ENCODE measurements at places on chromosomes 16 and 17.

DNA sequence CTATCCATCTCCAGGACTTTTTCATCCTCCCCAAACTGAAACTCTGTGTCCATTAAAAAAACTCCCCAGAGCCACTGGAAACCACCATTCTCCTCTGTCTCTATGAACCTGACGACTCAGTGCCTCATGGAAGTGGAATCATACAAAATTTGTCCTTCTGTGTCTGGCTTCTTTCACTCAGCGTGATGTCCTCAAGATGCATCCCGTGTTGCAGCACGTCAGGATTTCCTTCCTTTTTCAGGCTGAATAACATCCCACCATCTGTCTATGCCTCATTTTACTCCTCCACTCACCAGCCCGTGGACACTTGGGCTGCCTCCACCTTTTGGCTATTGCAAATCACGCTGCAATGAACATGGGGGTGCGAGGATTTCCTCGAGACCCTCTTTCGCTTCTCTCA is 12.6 kb upstream of the ALDH3A1 start:
- no peak for DNase-seq

- peak; percentile 87 for DNase-seq
Observed at GRCh38 chr16:84633622-84634021, 14.7 kb upstream of the KLHL36 start.

DNA sequence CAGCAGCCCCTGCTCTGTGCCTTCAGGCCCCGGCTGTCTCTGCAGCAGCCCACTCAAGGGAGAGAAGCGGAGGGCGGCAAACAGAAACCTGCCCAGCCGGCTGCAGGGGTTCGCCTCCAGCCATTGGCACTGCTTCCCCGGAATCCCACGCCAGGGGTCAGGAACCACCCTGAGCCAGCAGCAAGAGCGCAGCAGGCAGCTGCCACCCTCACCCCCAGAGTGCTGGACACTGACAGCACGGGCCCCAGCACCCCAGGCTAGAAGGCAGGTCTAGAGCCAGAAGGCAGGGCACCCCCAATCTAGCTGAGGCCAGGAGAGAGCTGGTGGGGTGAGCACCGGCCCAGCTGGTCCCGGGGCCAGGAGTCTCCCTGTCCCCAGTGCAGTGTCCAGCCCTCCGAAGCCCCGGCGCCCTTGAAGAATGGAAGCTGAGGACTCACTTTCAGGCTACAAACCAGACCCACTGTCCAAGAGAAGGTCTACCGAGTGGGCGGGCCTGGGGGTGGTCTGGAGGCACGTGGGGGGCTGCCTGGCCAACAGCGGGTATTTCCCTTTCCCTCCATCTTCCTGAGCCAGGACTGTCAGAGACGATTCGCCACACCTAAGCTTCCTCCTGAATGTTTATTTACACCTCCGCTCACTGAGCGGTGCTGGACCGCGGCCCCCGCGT is 8.4 kb downstream of the UBALD2 start:
- no peak for DNase-seq

GRCh38 chr16:82055728-82056549 is 20.9 kb downstream of the HSD17B2 start:
- DNase-seq, result no peak

- DNase-seq, result no peak
Observed at GRCh38 chr17:39284685-39285084, 58.9 kb upstream of the STAC2 start.

DNA sequence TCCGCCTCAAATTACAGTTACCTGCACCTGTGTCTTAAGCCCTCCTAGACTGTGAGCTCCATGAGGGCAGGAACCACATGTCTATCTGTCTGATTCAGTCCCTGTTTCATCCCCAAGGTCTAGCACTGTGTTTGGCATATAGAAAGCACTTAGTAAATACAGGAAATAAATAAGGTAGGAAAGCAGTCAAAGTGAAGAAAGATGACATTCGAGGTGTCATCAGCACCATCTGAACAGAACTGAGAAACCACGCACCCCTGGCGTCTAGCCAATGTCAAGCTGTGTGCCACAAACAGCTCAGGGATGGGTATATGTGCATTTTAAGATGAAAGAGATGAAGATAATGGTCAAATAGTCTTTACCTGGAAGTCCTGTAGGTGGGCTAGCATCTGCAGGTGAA is 79.6 kb upstream of the ATP2A3 start:
- DNase-seq, result no peak

GRCh38 chr16:4681471-4682083 is 11.8 kb upstream of the NUDT16L1 start:
- DNase-seq, result no peak

- DNase-seq, result no peak
Observed at GRCh38 chr16:22386976-22387375, 12.6 kb upstream of the CDR2 start.

- DNase-seq, result no peak
Observed at GRCh38 chr16:75379911-75380847, 53.1 kb downstream of the CFDP1 start.

DNA sequence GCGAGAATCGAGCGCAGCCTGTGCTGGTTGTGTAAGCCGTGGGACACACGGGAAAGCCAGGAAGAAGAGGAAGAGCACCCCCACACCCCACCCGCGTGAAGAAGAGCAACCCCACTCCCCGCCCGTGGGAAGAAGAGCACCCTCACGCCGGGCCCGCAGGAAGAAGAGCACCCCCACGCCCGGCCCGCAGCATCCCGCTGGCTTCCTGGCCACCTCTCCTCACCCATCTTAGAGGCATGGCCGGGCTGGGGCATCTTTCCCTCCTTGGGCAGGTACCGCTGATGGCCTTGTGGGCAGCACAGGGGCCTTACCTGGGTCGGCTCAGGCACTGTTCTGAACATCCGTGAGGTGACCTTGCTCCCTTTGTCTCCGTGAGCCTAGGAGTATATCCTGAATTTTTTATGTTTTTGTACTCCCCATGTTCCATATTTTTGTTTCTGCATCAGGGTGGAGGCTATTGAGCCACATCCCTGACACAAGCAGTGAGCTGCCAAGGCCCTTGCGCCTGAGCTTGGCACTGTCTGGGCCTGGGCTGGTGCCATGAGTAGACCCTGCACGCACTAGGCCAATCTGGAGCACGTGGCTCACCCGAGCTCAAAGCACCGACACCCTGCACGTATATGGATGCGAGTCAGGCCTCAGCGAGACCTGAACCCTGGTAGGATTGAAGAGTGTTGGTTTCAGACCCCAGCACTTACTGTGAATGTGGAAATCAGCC is 71.4 kb upstream of the KCTD5 start:
- DNase-seq, result no peak

DNA sequence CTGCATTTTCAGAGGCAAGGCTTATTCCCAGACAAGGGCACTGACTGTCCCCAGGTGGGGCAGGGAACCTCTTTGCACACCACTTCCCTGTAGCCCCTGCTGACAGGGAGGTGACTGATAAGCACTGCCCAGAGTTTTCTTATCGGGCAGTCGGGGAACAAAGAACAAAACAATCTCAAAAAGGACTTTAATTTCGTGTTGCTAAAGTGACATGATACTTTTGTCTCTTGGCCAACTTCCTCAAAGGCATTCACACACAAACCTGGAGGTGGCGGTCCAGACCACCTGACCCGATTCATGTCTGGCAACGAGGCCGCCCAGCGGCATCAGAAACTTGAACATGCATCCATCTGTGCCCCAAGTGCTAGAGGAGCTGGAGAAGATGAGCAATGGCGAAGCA is 28.9 kb downstream of the ZDHHC7 start:
- DNase-seq, result no peak

DNA sequence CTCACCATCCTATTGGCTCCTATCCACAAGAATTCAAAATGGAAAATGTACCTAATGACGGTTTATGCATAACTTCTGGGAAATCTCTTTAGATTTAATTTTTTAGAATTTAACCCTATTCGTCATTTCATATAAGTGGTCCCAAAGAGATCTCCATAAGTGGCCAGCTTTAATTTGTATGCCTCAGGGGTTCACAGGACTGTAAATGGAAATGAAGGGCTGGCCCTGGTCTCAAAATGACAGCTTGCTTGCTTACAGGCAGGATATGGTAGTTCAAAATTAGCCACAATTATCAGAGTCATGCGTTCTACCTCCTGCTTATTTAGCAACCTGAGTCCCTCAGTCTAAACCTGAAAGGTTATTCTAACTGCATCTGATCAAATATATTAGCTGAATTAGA is 6.6 kb upstream of the NACA2 start:
- no peak for DNase-seq

GRCh38 chr17:2724784-2725164 is 13.2 kb upstream of the CLUH start:
- no peak for DNase-seq

- DNase-seq, result no peak
Observed at GRCh38 chr16:75250809-75251279, 580 bp downstream of the BCAR1 start.

GRCh38 chr17:47850373-47850691 is 631 bp downstream of the SP6 start:
- DNase-seq, result no peak

- no peak for DNase-seq
Observed at GRCh38 chr17:3982541-3983017, 18.3 kb upstream of the ATP2A3 start.

- DNase-seq, result no peak
Observed at GRCh38 chr16:29663016-29663806, at the start of gene SPN. Gene SPN (plus strand): TSS chr16:29663247. CDS start chr16:29663729, 482 bp downstream.

GRCh38 chr16:10995565-10995964 is 51.2 kb downstream of the CLEC16A start:
- no peak for DNase-seq

DNA sequence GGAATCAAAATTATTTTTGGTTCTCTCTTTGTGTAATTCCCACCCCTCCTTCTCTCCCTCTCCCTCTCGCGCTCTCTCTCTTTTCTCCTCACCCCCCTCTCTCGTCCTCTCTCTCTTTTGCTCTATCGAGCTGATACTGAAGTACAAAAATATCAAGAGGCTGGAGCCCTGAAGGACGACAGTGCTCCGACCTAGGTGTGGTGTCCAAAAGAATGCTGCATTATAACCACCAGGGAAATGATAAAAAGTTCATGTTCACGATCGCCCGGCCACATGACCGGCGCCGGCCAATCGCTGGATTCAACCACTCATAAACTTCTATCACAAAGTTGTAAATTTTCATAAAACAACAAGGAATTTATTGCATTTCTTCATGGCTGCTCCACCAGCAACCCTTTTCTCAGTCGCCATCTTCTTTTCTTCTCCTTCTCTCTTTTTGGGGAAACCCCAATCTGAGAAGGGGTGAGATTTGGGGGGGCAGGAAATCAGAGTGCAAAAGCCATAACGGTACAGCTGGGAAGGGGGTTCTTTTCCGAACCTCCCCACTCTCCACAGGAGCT is at the start of gene HOXB6:
TSS of gene HOXB6 (minus strand) at position 217 of the 560 bp plus-strand sequence. CDS start 6,836 bp downstream, outside the sequence.
- no peak for DNase-seq

GRCh38 chr16:64933885-64934284 is 188.0 kb downstream of the CDH11 start:
- no peak for DNase-seq

- no peak for DNase-seq
Observed at GRCh38 chr17:50668838-50669581, 34.3 kb downstream of the ABCC3 start.

GRCh38 chr17:66775881-66776400 is 59.0 kb upstream of the CACNG5 start:
- DNase-seq, result no peak

- DNase-seq, result no peak
Observed at GRCh38 chr17:34076743-34077631, 178.1 kb upstream of the CCL2 start.

DNA sequence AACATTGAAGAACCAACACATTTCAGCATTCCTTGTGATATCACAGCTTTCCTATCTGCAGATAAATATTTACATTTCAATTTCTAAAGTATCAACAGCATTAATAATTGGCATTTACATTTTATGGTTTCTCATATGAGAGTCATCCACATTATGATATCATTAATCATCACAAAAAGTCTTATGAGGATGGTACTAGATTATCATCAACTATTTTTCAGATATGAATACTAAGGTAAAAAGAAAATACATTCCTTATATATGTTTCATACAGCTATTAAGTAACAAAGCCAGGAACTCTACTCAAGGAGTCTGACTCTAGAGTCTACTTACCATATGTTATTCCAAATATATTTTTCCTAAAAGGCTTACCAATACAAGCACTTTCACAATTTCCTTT is 40.7 kb downstream of the ABCA5 start:
- DNase-seq, result no peak

DNA sequence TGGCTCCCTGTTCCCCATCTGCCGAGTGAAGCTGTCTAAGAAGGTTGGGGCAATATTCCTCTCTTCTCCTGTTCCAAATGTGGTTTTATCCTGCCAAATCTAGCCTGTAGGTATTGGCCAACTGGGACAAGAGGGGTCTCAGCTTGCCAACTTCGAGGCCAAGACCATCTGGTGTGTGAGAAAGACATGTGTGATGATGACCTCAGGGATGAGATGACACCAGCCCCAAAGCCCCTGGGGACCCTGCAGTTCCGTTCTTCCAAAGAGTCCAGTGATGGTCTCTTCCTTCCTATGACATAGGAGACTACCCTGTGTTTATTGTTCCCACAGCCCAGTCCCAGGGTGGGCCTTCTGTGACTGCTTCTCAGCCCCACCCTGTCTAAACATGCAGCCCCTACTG is 34.8 kb upstream of the ADAMTS18 start:
- no peak for DNase-seq

DNA sequence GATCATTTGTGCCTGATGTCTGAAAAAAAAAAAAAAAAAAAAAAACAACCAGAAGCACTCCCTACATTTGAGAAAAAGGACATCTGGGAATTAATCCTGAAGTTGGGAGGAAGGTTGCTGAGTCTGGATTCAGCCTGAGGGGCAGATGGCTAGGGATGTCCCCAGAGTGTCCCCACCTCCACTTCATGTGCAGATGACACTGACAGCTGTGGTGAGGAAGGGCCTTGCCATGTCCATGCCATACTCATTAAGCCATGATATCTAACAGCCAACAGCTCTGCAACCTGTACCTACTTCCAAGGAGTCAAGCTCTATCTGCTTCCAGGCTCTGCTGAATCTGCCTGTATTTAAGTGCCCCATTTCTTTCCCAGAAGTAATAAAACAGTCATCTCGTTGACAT is 356.0 kb downstream of the CA10 start:
- no peak for DNase-seq

- no peak for DNase-seq
Observed at GRCh38 chr17:32156656-32157055, 14.4 kb downstream of the RHOT1 start.

DNA sequence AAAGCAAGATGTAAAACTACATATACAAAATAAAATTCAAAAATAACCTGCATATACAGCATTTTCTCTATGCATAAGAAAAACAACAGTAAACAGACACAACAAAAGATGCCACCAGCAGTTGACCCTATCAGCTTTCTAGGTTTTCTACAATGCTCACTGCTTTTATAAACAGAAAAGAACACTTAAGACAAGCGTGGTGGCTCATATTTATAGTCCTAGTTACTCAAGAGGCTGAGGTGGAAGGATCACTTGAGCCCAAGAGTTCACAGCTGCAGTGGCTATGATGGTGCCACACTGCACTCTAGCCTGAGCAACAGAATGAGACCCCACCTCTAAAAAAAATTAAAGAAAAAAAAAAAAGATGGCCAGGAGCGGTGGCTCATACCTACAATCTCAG is 46.5 kb upstream of the ATP2A3 start:
- no peak for DNase-seq

GRCh38 chr17:54903375-54903774 is 2.7 kb downstream of the TOM1L1 start:
- DNase-seq, result no peak

GRCh38 chr17:6374761-6375312 is 60.1 kb downstream of the AIPL1 start:
- DNase-seq, result no peak

Data from sciatic nerve (tissue), 2 donors.